Mesenchymal stem cell (in vitro differentiated cells and primary cell): ENCODE measurements at places on chromosomes 16 and 17.
A peak's percentile ranks its signal among the peaks of the same experiment; 100 is the strongest.

DNA sequence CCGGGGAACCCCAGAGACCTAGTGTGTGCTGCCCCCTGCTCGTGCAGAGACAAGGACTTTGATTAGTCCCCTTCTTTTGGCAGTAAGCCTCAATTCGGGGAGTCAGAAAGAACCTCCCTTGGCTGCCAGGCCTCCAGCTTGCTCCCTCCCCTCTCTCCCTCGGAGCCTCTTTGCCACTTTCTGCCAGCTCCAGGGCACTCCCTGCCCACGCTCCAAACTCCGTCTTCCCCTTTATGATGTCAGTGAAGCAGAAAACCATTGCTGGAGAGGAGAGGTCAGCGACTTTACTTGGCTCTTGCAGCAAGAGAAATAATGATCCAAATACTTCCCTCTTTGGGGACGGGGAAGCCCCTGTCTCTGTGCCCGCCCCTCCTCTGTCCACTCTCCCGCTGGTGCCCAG, 28.1 kb downstream of the TTYH2 start:
- no peak for DNase-seq

GRCh38 chr17:77838748-77839697, 119.5 kb upstream of the TNRC6C start:
- DNase-seq: no peak

- no peak for DNase-seq
These were observed 12.3 kb downstream of the ITGAL start for GRCh38 chr16:30484887-30485286.

GRCh38 chr17:74128456-74129211, 74.8 kb upstream of the RPL38 start:
- no peak for DNase-seq

- no peak for DNase-seq
These were observed 7.1 kb downstream of the MCRIP1 start for GRCh38 chr17:81825841-81826466.

DNA sequence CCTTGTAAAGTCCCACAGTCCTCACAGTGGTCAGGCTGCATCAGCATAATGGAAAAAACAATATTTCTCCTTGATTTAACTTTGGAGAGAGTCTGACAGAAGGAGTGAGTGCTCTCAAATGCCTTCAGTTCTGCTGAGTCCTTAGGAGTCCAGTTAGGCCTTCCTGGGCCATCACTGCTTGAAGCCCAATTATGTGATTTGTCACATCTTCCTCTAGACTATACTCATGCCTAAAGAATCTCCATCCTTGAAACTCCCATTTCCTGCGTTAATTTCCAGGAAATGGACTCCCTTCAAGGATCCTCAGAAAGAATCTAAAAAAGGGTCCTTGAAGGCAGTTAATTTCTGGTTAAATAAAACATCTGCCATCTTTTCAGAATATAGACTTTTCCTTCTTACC, 52.8 kb downstream of the SLFN5 start:
- no peak for DNase-seq

GRCh38 chr17:81516439-81516838, 3.8 kb upstream of the ACTG1 start:
- DNase-seq: no peak

- DNase-seq: peak; percentile 47
These were observed 458.0 kb upstream of the ASIC2 start for GRCh38 chr17:33750943-33751701.

- peak; percentile 25 for DNase-seq
These were observed 29.2 kb upstream of the LITAF start for GRCh38 chr16:11615748-11616447.

GRCh38 chr16:66006485-66006884, 360.0 kb upstream of the CDH5 start:
- no peak for DNase-seq

- peak; percentile 70 for DNase-seq
These were observed 58.5 kb upstream of the CREBBP start for GRCh38 chr16:3938843-3939624.
